ENCODE measurements at places on chromosomes 16 and 17. TPM values are rescaled to one million over a fixed set of nuclear protein-coding genes. Genes with fewer than 3 reads are reported as not detected.

EIF3CL gene
- total RNA-seq: 25.2 TPM

CIBAR2 gene
- not detected for total RNA-seq

SLFN14 gene
- total RNA-seq: not detected

CDT1 gene
- total RNA-seq: 1.0 TPM

ZMYND15 gene
- total RNA-seq: 9.6 TPM

SEPTIN1 gene
- 8.6 TPM for total RNA-seq

MCRIP2 gene
- 57.9 TPM for total RNA-seq

SBK1 gene
- total RNA-seq: 1.9 TPM

FBXO39 gene
- 0.49 TPM for total RNA-seq

KRTAP4-1 gene
- total RNA-seq: not detected

CDH3 gene
- 9.6 TPM for total RNA-seq

CD300H gene
- total RNA-seq: not detected

BANP gene
- total RNA-seq: 20.6 TPM

TRAPPC1 gene
- total RNA-seq: 135 TPM

CDK5R1 gene
- 1.6 TPM for total RNA-seq

NXPH3 gene
- total RNA-seq: 6.3 TPM

TIGD7 gene
- total RNA-seq: 6.9 TPM

ABCA8 gene
- 34.0 TPM for total RNA-seq

ASGR1 gene
- 4.3 TPM for total RNA-seq

TOX3 gene
- total RNA-seq: 3.7 TPM

KRTAP3-1 gene
- not detected for total RNA-seq

CDH5 gene
- total RNA-seq: 144 TPM

KATNIP gene
- 23.8 TPM for total RNA-seq

PRAC2 gene
- total RNA-seq: not detected

NDEL1 gene
- total RNA-seq: 80.6 TPM

All from upper lobe of right lung (tissue), 1 donor.